ENCODE measurements at places on chromosomes 1 and 21.

- DNase-seq = no peak
Observed at GRCh38 chr21:25424634-25425033, 182.6 kb downstream of the MRPL39 start.

DNA sequence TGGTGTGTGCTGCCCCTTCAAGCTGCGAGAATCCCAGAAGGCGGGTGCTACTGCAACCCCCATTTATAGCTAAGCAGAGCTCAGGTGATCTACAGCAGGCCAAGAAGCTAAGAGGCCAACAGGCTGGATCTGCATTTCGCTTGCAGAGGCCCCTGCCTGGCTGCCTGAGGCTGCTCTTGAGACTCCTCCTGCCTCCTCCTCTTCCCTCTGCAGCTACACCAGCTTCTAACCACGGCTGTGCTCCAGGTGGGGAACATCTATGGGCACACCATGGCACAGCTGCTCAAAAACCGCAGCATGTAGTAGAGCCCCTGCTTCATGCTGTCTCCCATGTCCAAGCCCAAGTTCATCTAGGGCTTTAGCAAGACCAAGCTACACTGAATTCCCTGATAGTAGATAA is 72.9 kb upstream of the ZNF678 start:
- no peak for DNase-seq

DNA sequence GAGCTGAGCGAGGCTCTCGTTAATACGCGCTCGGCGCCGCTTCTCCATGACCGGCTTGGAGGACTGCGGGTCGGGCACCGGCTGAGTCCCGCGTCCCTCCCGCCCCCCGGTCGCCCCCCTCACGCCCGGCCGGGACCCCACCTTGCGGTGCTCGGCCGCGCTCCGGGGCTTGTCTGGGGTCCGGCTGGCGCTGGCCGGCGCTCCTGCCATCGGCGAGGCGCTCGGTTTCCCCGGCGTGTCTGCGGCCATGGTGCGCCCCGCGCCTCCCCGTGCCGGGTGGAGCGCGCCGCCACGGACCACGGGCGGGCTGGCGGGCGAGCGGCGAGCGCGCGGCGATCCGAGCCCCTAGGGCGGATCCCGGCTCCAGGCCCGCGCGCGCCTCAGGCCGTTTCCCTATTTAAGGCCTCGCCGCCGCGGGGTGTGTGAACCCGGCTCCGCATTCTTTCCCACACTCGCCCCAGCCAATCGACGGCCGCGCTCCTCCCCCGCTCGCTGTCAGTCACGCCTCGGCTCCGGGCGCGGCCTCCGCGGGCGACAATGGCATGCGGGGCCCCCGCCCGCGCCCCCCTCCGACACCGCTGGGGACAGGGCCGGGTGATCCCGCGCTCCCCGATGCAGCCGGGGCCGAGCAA is at the start of gene HES4:
HES4 (minus strand) TSS at position 373 of the 632 bp plus-strand sequence; CDS start at position 249, 124 bp downstream.
- peak; percentile 93 for DNase-seq

GRCh38 chr1:94862718-94863117 is 42.6 kb downstream of the SLC44A3 start:
- DNase-seq = no peak

- DNase-seq = peak; percentile 46
Observed at GRCh38 chr1:27102707-27103468, 52.0 kb downstream of the SLC9A1 start.

- no peak for DNase-seq
Observed at GRCh38 chr1:158140764-158141192, 39.9 kb upstream of the CD1D start.

GRCh38 chr1:245240648-245241165 is 85.9 kb downstream of the KIF26B start:
- DNase-seq = no peak

- DNase-seq = peak; percentile 75
Observed at GRCh38 chr1:163195728-163196448, 6.8 kb downstream of the RGS5 start.

DNA sequence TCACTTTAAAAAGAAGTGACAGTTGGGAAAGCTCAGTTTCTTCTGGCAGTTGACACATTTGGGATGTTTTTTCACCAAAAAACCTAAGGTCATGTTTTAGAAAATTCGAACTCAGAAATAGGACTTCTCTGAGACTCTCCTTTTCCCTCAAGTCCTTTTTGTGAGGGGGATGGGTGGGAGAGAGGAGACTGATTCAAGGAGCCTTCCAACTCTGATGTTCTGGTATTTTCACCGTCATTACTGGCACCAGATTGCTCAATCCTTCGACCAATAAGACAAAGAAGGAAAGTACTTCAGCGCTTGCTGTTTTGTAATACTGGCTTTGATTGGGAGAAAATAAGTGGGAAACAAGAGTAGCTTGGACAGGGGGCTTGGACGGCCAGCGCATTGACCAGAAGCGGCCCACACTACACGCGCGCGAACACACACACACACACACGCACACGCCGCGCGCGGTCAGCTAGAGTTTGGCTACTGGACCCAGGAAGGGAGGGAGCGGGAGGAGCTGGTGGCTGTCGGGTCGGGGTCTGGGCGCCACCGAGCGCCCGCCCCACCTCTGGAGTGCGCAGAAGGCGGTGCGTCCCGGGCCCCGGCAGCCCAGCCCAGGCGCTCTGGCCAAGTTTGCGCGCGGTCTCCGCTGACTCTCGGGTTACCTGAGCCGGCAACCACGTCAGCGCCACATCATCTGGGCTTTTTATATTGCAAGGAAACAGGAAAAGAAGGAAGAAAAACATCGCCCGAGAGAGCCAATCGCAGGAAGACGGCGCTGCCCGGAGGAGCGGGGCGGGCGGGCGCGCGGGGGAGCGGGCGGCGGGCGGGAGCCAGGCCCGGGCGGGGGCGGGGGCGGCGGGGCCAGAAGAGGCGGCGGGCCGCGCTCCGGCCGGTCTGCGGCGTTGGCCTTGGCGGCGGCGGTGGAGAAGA is at the start of gene KCNK1:
KCNK1 (plus strand) TSS at position 855 of the 921 bp plus-strand sequence; CDS start at position 921, 66 bp downstream.
- peak; percentile 94 for DNase-seq

- DNase-seq = peak; percentile 23
Observed at GRCh38 chr1:26404641-26405040, 6.0 kb upstream of the LIN28A start.

DNA sequence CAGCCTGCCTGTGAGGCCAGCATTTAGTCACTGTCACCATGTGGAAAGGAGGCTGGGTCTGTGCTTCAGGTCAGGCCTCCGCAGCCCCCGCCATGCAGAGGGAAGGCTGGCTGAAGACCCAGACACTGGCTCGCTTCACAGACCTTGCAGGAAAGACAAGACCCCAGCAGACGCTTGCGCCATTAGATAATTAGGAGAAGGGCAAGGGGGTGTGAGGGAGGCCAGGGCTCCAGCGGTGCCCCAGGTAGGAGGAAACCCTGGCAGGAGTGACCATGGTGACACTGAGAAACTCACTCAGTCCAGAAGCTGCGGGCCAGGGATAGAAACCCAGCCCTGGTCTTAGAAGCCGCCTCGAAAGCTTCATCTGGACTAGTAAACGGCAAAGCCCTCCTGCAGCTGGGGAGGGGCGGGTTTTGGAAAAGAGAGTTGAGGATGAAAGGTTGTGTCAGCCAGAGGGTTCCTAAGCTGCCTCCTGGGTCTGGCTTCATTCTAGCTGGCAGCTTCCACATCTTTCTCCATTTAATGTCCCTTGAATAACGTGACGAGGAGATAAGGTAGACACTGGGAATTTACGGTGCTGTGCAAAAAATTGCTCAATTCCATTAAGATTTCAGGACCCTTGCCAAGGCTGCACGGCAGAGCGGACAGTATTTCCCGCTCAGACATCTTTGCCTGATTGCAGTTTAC is 294.1 kb upstream of the VAMP3 start:
- no peak for DNase-seq

DNA sequence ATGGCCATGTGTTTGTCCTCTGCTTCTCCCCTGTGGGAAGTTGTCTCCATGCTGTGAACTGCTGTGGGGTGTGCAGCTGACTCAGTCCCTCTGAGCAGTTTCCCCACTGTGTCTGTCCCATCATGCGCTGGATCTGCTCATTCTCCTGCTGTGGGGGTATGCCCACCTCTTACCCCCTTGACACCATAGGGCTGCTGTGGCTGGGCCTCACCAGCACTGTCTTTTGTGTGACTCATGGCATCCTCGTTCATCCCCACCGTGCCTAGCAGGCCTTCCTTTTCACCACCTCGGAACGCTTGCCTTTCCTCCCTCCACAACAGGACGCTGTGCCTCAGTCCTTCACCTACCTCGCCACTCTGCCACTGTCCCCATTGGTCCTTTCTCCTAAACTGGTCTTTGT is 27.3 kb downstream of the VANGL2 start:
- DNase-seq = no peak

GRCh38 chr21:42663860-42664535 is 10.6 kb downstream of the PDE9A start:
- DNase-seq = no peak
